ENCODE measurements at places on chromosomes 4 and X.

GRCh38 chrX:3697220-3697684, 16.2 kb downstream of the PRKX start:
- no peak for DNase-seq

- DNase-seq = no peak
Observed at GRCh38 chrX:132393992-132394391, 94.8 kb downstream of the MBNL3 start.

DNA sequence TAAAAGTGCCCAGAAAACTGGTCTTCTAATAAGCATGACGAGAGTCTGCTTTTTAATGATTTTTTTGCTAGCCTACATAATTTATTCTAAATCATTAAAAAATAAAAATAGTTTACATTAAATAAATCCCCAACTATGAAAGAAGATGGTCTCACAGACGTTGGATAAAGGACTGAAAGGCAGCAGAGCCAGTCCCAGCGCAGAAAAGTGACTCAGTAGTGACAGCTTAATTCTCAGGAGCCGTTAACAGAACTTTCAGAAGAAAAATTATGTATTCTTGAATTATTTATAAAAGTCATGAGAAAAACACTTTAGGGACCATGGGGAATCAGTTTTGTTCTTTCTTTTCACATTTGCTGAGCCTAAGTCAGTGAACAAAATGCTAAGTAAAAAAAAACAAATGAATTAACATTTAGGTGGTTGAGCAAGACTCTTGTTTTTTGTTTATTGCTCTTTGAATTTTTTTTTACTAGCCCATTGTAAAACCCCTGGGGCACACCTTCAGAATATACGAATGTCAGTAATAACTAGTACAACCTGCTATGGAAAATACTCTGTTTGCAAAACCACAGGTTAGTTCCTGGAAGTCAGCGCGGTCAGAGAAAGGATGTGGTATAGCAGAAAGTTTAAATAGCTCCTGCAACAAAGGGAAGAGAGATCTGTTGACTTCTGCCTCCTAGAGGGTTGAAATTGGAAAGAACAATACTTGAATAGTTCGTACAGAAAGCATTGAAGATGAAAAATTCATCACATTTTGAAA, 50.4 kb upstream of the CCDC160 start:
- DNase-seq = no peak

GRCh38 chrX:78687586-78687985, 28.5 kb upstream of the RTL3 start:
- no peak for DNase-seq

GRCh38 chrX:149365061-149365460, 140.0 kb downstream of the IDS start:
- DNase-seq = peak; percentile 42

DNA sequence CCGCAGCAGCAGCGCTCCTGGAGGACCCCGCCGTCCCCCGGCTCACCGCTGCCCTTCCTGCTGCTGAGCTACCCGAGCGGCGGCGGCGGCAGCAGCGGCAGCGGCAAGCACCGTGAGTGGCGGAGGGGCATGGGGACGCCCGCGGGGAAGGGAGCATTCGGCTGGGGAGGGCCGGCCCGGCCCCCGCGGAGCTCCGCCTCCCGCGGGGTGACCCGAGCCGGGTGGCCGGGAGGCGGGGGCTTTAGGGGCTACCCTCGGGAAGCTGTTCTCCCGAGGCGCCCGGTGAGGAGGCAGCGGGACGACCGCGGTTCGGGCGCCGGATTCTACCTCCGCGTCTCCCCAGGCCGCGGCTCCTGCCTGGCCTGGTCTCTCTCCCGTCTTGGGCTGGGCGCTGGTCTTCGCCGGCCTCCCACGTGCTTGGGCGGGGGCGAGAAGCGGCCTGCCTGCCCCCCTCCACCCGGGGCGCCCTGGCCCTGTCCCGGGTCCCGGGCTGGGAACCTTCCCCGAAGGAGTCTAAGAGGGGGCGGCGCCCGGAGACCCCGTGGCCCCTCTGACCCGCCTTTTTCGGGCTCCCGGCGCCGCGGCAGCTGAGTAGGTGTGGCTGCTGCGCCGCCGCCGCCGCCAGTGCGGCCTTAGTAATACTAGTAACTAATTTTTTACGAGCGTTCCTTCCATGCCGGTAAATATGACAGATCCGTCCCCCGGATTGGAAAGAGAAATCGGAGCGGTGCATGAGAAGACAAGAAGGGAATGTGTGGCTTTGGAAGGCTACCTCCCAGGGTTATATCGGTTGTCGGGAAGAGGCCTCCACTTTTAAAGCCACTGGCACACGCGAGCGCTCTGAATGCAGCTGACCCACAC, 16.4 kb upstream of the RUFY3 start:
- peak; percentile 60 for DNase-seq

- no peak for DNase-seq
Observed at GRCh38 chr4:90146306-90146705, 19.1 kb downstream of the CCSER1 start.

DNA sequence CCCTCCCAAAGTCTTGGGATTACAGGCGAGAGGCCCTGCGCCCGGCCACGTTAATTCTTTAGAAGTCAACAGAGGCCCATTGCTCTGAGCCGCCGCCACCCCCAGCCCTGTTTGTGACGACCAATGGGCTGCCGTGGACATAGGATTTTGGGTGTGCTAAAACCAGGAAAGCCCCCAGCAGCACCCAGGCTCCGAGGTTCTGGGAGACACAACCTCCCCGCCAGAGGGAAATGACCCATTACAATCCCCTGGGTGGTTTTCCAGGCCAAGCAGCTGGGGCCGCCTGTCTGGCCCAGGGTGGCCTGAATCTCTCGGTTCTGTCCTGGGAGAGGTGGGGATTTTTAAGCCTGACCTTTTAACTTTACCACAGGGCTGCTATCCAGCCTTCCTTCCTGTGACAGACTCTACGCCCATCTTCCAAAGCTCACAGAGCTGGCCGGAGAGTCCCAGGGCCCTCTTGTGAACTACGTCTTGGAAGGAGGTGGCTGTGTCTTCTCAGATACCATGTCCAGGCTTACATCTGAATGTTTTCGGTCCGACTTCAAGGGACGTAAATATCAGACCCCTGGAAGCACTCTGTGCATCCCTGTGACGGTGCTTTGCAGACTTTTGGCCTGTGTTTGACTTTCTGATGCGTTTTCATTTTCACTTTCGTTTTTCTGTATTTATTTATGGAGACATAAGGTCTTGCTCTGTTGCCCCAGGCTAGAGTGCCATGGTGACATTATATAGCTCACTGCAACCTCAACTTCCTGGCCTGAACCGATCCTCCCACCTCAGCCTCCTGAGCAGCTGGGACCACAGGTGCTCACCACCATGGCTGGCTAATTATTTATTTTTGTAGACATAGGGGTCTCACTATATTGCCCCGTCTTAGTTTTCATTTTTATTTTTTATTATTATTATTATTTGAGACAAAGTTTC, 36.0 kb downstream of the P2RY8 start:
- DNase-seq = no peak

GRCh38 chr4:5798462-5798861, 87.5 kb downstream of the EVC start:
- DNase-seq = peak; percentile 38

DNA sequence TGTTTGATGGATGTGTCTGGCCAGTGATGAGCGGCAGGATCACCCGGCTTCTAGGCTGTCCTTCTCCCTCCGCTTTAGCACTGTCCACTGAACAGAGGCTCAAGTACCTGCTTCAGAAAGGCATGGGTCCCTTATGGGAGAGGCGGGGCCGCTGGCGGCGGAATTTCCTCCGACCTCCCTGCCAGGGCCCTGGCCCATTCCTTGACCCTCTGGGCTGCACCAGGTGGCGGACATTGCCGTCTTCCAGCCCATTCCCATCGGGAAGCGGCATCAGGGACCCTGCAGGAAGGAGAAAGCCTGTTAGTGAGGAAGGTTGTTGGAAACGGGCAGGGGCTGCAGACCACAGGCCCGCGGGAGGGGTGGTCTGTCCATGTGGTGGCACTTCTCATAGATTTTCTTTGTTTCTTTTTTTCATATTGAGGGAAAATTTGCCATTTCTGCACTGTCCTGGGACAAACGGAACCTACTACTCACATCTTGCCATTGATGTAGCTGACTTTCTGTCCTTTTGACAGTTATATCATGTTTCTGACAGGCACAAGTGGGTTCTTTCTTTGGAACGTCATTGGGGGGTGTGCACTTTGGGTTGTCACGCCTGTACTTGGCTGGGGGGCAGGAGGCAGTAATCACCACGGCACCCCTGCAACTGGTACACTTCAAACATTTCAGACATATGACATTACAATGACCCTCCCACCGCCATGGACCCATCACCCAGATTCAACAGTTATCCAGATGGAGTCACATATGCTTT, 6.1 kb downstream of the APLN start:
- DNase-seq = no peak

DNA sequence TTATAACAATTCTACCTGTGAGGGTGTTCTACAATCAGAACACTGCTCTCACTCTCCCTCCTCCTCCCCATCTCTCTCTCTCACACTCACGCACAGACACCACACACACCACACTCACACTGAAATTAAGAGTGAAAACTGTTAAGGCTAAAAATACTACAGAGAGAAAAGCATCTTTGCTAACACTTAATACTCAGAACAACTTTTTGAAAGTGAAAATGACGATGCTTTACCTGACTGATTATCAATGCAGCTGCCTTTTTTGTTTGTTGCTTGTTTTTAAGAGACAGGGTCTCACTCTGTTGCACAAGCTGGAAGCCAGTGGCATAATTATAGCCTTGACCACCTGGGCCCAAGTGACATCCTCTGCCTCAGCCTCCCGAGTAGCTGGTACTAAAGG, 222.4 kb downstream of the APBB2 start:
- no peak for DNase-seq

GRCh38 chr4:13445841-13446790, 38.0 kb downstream of the RAB28 start:
- no peak for DNase-seq

- no peak for DNase-seq
Observed at GRCh38 chrX:138150709-138151108, 560.8 kb downstream of the FGF13 start.

GRCh38 chr4:112865443-112865842, 184.0 kb upstream of the ANK2 start:
- peak; percentile 31 for DNase-seq

GRCh38 chrX:2931612-2932011, 2.5 kb upstream of the ARSD start:
- DNase-seq = no peak

DNA sequence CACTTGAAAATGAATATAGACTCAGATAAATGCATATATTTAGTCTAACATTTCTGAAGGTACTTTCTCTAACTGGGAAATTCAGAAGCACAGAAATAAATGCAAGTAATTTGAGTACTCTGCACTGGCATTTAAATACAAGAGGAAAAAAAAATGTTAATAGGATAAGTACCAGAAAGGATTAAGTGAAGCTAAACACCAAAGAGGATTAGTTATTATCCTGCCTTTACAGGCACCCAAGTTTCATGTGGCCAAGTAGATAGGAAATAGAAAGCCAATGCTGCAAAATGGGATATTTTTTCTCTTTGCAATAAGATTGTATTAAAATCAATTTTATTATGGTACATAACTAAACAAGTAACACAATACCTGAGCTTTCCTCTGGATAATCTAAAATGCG, 762.5 kb downstream of the PCDH7 start:
- no peak for DNase-seq
